ENCODE measurements at places on chromosomes 5 and 9.

DNA sequence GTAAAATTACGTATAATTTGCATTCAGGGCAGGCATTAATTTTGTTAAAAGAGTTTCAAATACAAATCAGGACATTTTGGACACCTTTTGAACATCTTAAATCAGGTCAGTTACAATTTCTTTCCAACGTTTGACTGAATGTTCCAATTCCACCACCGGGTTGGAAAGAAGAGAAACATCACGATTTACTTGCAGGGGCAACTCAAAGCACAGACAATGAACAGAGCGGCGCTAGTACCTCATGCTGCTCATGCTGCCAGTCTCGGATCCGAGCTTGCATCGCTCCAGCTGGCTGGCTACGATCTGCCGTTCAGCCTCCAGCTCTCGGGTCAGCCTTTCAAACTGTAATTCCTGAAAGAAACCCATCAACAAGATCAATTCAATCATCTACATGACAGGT is 339.5 kb downstream of the CTNND2 start:
- DNase-seq = no peak

DNA sequence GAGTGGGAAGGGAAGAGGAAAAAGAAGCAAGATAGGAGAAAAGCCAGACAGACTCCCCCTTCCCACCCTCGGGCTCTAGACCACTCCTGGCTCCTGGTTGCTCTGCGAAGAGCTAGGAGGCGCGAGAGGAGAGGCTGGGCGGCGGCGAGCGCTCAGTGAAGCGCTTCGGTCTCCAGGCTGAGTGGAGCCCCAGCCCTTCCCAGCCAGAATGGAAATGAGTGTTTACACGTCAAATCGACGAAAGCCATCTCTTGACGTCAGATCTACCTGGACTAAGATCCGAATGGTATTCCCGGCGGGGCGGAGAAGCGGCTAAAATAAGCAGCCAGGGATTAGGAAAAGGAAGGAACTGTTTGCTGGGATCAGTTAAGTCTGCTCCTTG is at the start of gene PCSK1:
Gene PCSK1 (minus strand): TSS at position 183 of the 382 bp plus-strand sequence. CDS start 206 bp downstream, outside the sequence.
- DNase-seq = no peak

- no peak for DNase-seq
Measured at GRCh38 chr5:120609570-120609969, 145.5 kb downstream of the PRR16 start.

DNA sequence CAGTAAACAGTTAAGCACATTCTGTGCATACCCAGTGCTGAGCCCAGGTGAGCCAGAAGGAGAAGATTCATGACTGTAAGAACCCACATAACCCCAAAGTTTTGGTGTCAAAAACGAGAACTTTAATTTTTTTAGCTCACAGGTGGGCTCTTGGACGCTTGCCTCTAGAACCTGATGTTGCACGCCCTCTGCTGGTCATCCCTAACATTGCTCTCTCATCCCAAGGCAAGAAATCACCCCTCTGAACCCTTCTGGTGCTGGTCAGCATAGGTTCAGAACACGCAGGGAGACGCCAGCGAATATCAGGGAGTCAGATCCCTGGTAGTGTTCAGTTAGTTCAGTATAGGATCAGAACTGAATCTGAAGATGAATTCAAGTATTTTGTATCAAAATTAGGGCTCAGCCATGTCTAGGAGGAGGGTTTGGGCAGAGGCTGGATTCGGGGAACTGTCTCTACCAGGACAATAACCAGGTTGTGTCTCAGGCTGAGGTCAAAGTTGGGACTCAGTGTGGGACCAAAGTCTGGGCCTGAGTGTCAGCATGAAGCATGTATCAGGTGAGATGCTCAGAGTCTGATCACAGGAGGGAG is 4.1 kb upstream of the DNAJB5 start:
- DNase-seq = no peak

DNA sequence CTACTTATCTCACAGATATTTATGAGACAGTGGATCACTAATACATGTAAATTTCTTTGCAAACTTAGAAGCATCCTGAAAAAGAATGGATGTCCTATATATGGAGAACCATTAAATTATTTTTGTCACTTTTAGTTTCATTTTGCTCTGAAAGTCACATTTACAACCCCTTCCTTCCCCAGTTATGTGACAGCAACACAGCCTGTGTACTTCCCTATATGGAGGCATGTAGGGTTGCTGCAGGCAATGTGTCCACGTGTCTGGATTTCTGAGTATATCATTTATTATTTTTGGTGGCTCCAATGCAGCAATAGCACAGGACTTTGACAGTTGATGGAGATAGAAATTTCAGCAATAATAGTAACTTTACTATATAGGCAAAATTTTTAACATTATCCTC is 156.4 kb downstream of the ST8SIA4 start:
- DNase-seq = no peak
